ENCODE measurements at places on chromosomes 4 and X.

DNA sequence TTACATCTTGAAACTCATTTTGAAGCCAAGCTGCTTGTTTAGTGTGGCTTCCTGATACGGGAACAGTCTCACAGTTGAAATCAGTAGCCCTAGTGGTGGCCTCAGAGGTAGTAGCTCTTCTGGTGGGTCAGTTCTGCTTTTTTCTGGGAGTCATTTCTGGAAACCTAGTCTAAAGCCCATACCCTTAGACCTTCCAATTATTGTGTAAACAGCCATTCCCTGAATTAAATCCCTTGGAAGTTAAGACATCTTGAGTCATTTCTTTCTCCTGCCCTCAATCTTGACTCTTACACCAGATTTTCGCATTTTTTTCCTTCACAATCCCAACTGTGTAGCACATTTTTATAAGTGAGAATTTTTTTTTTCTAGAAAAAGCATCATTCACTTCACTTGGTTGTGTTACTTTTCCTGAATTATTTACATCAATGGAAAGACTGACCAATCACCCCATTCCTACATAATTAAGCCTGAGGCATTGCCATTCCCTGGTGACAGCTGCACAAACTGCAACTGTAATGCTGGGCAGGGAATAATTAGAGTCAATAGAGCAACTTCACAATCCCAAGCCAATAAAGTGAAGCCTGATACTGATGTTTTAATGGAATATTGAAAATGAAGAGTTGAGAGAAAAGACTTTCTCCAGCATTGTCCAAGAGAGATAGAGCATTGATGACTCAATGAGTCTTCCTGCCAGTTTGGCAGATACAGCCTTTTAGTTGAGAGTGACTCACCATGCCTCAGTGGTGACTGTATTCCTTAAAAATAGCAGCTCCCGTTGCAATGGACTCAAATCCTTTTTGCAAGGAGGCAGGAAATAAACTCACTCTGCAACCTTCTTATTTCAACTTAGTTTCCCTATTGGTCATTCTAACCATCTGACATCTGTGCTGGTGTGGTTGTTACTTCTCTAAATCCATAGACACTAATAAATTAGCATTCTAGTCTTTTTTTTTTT is 13.0 kb upstream of the SEPSECS start:
- peak; percentile 95 for DNase-seq

GRCh38 chr4:79173186-79173585 is 152.7 kb downstream of the NAA11 start:
- DNase-seq = no peak

DNA sequence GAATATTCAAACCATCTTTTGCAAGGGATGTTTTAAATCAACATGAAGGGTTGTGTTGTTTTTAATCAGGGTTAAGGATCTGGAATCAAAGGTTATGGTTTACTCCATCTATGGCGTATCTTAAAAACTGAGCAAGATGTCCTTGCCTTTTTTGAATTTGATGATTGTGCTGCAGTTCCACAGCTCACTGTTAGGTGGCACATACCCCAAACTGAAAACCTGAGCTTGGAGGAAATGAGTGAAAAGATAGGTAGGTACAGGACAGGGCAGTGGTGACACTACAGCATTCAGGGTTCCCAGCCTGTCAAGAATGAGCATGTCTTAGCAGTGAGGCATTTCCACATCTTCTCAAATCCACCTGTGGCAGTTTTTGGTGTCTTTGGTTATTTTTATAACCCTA is 13.1 kb upstream of the EOLA1 start:
- DNase-seq = no peak

DNA sequence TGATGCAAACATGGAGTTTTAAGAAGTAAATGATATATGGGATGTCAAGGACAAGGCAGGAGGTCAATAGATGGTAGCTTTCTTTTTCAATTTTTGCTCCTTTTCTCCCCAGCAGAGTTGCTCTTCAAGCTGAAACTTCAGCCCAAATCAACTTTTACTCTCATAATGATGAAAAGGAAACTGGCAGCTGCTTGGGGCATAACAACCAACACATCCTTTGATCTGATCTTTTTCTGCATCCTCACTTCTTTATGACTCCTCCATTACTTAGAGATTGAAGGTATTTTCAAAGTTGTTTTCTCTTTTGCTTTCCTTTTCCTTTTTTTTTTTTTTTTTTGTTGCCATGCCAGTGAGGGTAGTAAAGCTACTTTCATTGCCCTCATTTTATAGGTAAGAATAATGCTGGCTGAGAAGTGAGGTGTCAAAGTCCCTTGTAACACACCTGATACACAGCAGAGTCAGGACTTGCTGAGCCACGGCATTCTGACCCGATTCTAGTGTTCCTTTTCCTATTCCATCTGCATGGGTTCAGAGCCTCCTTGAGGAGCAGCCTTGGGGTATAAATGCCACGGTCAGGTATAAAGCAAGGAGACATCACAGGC is 26.9 kb downstream of the SLC2A9 start:
- no peak for DNase-seq

DNA sequence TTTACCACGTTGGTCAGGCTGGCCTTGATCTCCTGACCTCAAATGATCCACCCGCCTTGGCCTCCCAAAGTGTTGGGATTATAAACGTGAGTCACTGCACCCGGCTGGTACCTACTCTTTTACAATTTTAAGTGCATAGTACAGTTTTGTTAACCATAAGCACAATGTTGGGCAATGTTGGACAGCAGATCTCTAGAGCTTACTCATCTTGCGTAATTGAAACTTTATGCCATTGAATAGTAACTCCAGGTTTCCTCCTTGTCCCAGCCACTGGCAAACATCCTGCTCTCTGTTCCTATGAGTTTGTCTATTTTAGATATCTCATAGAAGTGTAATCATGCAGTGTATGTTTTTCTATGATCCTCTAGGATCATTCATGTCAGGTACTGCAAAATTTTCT is 9.3 kb upstream of the CPE start:
- peak; percentile 30 for DNase-seq

GRCh38 chrX:71103110-71103983 is 3.2 kb downstream of the CXorf65 start:
- no peak for DNase-seq

DNA sequence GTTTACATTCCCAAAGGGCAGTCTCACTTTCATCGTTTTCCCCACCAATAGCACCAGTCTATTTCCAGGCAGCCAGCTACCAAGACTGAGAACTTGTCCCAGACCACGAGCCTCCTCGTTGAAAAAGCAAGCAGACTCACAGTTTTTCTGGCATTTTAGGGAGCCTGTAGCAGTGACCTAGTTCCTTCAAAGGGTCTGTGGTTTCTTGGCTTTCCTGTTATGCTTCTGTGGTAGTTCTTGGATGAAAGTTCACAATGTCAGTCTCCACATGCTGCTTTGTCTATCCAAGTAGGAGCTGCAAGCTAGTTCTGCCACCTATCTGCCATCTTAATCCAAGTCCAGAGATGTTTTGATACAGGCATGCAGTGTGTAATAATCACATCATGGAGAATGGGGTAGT is 151.6 kb upstream of the ZC4H2 start:
- DNase-seq = no peak

- no peak for DNase-seq
Observed at GRCh38 chr4:148216866-148217814, 225.1 kb downstream of the NR3C2 start.
